ENCODE measurements at places on chromosomes 4 and X.
A peak's percentile ranks its signal among the peaks of the same experiment; 100 is the strongest.

- DNase-seq, result peak; percentile 29
Observed at GRCh38 chr4:147768113-147768512, 36.2 kb downstream of the ARHGAP10 start.

DNA sequence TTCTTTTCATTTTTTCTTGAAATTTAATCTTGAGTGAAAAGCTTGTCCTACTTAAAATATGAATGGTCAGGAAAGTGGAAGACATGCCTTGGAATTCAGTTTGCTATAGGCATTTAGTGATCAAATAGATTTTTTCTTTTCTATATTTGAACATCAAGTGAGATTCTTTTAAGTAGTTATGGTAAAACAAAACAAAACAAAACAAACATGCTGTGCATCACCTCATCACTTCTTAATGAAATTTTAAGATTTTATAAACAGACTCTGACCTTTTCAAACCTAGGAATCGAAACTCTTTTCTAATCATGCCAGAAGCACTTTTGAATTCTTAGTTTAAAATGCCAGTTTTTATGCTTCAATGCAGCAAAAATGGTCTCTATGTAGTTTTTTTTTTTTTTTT lies 62.8 kb downstream of the CNKSR2 start:
- DNase-seq, result no peak

DNA sequence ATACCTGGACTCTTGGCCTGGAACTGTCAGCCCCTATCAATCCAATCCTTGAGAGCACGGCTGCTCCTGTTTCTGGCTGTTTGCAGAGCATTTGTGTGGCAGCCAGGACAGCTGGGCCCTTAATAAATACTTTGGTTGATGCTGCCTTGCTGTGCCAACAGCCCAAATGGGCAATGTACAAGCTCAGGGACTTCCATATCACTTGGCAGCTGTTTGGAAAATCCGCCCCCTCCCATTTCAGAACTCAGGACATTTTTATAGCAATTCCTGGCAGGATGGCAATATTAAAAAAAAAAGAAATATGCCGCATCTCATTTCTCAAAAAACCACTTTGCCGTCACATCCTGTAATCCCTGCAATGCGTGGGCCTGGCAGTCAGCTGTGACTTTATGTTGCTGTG lies 218.9 kb downstream of the HS3ST1 start:
- no peak for DNase-seq

- no peak for DNase-seq
Observed at GRCh38 chr4:64399313-64400109, 9.7 kb downstream of the TECRL start.

DNA sequence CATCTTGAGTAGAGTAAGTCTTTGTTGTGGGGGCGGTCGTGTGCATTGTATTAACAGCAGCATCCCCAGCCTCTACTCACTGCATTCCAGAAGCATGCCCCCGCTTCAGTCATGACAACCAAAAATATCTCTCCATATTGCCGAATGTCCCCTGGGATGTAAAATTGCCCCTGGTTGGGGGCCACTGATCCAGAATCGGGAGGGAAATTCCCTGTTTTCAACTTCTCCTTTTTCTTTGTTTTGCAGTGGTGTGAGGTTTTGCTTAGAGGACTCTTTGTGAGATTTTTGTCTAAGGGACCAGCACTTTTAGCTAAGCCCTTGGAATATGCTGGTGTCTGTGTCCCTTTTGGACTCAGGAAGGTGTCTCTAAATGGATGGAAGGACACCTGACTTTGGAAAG lies 3.0 kb upstream of the IL13RA1 start:
- DNase-seq, result no peak

DNA sequence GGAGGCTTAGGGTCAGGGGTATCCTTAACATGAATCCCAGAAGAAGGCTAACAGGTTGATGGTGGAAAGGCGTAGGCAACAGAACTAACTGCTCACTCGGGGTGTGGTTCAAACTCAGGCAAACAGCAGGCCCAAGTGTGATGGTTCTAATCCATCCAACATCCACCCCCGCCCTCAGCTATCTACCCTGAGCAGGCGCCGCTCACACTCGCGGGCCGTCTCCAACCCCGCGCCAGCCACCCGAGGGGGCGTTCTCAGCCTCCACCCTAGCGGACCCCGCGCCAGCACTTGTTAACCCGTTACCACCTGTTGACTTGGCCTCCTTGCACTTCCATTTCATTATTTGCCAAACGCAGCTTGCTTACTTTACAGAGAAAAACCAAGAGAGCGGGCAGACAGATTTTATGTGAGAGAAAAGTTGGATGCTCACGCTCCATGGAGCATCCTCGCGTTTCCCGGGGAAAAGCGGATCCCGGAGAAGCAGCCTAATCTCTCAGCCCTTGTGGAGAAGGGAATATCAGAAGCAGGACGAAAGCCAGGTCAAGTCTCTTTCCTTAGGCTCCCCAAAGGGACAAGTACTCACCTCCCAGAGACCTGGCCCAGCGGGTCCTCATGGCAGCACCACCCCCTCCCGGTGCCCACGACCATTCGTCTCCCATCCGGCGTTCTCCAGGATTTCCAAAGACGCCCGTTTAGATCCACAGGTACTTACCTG lies 773 bp downstream of the SNCA start:
- DNase-seq, result no peak

- no peak for DNase-seq
Observed at GRCh38 chr4:10296730-10297129, 160.5 kb downstream of the ZNF518B start.

DNA sequence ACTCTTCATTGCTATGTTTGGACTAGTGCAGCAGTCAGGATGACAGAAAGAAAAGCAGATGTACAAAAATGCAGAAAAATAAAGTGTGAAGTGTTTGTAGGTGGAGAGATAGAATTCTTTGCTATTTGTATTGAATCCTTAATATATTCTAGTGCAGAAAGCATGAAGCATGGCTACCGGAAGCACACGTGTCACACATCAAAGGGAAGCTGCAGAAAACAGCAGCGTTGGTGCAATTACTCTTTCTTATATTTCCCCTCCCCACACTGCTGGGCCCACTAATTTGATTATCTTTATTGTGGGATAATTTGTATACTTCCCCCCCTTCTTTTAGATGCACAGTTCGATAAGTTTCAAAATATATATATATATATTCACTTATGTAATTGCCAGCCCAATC lies 35.9 kb upstream of the TAPT1 start:
- DNase-seq, result no peak

- no peak for DNase-seq
Observed at GRCh38 chrX:49120091-49120490, 3.4 kb downstream of the GPKOW start.

DNA sequence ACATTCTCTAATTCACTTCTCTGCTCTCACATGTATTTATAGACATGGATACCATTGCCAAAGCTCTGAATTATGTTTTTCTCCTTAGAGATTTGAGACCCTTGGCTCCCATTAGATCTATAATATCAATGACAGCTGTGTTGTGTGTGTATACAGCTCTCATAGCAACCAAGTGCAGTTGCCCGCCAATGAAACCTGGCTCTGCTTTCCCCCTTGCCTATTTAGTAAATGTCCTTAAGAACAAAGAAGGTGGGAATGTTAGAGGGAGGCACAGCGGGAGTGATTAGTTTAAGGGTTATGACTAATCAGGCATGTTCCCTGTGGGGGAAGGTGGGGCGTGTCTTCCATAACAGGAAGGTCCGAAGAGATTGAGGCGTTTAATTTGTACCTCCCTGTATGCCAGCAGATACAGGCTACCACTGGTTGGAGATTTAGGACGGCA lies 100.5 kb upstream of the TBC1D9 start:
- DNase-seq, result no peak
